LHCN-M2 (cell line): ENCODE measurements at places on chromosomes 12 and 14. TPM values are rescaled to one million over a fixed set of nuclear protein-coding genes. Genes with fewer than 3 reads are reported as not detected.

Gene RNASE3
- not detected in 2 replicates for total RNA-seq

Gene MTERF2
- total RNA-seq: 8.6 and 12.6 TPM in 2 replicates

Gene LHX5
- not detected in 2 replicates for total RNA-seq

Gene CLEC9A
- total RNA-seq: not detected in 2 replicates

Gene NID2
- 11.1 and 13.3 TPM in 2 replicates for total RNA-seq

Gene SCN8A
- 7.2 and 7.4 TPM in 2 replicates for total RNA-seq

Gene CIDEB
- total RNA-seq: 0.34 TPM in 1 of 2 replicates, not detected in the other

Gene FCF1
- 29.2 and 36.1 TPM in 2 replicates for total RNA-seq

Gene MAX
- total RNA-seq: 44.8 and 45.9 TPM in 2 replicates

Gene IL31
- not detected in 2 replicates for total RNA-seq

Gene ANKRD33
- total RNA-seq: not detected in 2 replicates

Gene SLC6A15
- 27.0 and 30.8 TPM in 2 replicates for total RNA-seq

Gene SMOC1
- 0.06 and 0.32 TPM in 2 replicates for total RNA-seq

Gene C1QL4
- 0.19 and 0.46 TPM in 2 replicates for total RNA-seq

Gene VSIG10
- 17.1 and 20.8 TPM in 2 replicates for total RNA-seq

Gene PRMT5
- total RNA-seq: 51.7 and 66.0 TPM in 2 replicates

Gene ZFHX2
- total RNA-seq: 0.29 and 0.32 TPM in 2 replicates

Gene NTS
- not detected in 2 replicates for total RNA-seq

Gene GPR132
- total RNA-seq: not detected in 2 replicates

Gene RAPGEF3
- 0.96 and 1.8 TPM in 2 replicates for total RNA-seq

Gene SDR9C7
- total RNA-seq: not detected in 2 replicates

Gene SLCO1C1
- not detected in 2 replicates for total RNA-seq

Gene IFNG-AS1
- not detected in 2 replicates for total RNA-seq

Gene HPD
- total RNA-seq: 0.26 and 0.75 TPM in 2 replicates

Gene MMP19
- total RNA-seq: 24.1 and 24.9 TPM in 2 replicates

Gene C12orf50
- not detected in 2 replicates for total RNA-seq

Gene OLR1
- total RNA-seq: not detected in 2 replicates

Gene GNB3
- total RNA-seq: 2.6 and 2.8 TPM in 2 replicates

Gene IFI27L2
- total RNA-seq: 63.5 and 107 TPM in 2 replicates

Gene ACVRL1
- total RNA-seq: 1.5 and 2.6 TPM in 2 replicates

Gene PPP1R13B
- total RNA-seq: 1.4 and 2.2 TPM in 2 replicates

Gene COCH
- 0.40 and 1.5 TPM in 2 replicates for total RNA-seq

Gene CLEC1B
- not detected in 2 replicates for total RNA-seq

Gene PLXNC1
- total RNA-seq: 0.34 and 0.58 TPM in 2 replicates

Gene ORAI1
- 11.4 and 15.5 TPM in 2 replicates for total RNA-seq

Gene GRIP1
- under 0.01 TPM in 1 of 2 replicates, not detected in the other for total RNA-seq

Gene VCPKMT
- total RNA-seq: 8.3 and 8.4 TPM in 2 replicates

Gene CAPRIN2
- 14.5 and 27.3 TPM in 2 replicates for total RNA-seq

Gene SLC17A8
- not detected in 2 replicates for total RNA-seq

Gene GSKIP
- total RNA-seq: 28.0 and 28.7 TPM in 2 replicates

Gene SLC38A1
- total RNA-seq: 89.6 and 118 TPM in 2 replicates

Gene ITGA7
- total RNA-seq: 135 and 217 TPM in 2 replicates

Gene PLEK2
- total RNA-seq: 0.34 and 0.64 TPM in 2 replicates

Gene CEBPE
- 0.11 TPM in 1 of 2 replicates, not detected in the other for total RNA-seq

Gene AQP2
- not detected in 2 replicates for total RNA-seq

Gene OTX2
- total RNA-seq: not detected in 2 replicates

Gene DBX2
- total RNA-seq: not detected in 2 replicates

Gene SLC35F4
- not detected in 2 replicates for total RNA-seq

Gene SERPINA10
- total RNA-seq: not detected in 2 replicates

Gene ZC2HC1C
- total RNA-seq: 0.38 and 1.3 TPM in 2 replicates

Gene MYF5
- 628 and 957 TPM in 2 replicates for total RNA-seq

Gene BEGAIN
- not detected in 2 replicates for total RNA-seq

Gene OR6C76
- total RNA-seq: not detected in 2 replicates

Gene PLEKHD1
- total RNA-seq: 0.06 TPM in 1 of 2 replicates, not detected in the other

Gene CACNA2D4
- total RNA-seq: not detected in 2 replicates

Gene RNF212B
- not detected in 2 replicates for total RNA-seq

Gene BMAL2
- total RNA-seq: 21.3 and 25.1 TPM in 2 replicates

Gene LMO3
- total RNA-seq: 179 and 238 TPM in 2 replicates
